ENCODE measurements at places on chromosomes 12 and 14.
A peak's percentile ranks its signal among the peaks of the same experiment; 100 is the strongest.

DNA sequence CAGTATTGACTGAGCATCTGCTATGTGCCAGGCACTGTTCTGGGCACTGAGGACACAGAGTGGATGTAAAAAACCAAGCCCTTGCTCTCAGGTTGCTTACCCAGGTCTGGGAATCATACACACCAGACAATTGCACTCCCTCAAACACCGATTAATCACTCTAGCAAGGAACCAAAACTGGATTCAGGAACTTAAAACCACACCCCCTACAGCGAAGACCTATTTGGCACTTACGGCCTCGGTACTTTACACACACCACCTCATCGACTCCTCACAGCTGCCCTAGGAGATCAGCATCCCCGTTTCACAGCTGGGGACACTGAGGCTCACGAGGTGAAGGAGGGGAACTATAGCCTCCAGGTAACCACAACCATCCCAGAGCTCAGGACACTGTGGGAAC is 1.6 kb downstream of the GLTP start:
- no peak for DNase-seq

DNA sequence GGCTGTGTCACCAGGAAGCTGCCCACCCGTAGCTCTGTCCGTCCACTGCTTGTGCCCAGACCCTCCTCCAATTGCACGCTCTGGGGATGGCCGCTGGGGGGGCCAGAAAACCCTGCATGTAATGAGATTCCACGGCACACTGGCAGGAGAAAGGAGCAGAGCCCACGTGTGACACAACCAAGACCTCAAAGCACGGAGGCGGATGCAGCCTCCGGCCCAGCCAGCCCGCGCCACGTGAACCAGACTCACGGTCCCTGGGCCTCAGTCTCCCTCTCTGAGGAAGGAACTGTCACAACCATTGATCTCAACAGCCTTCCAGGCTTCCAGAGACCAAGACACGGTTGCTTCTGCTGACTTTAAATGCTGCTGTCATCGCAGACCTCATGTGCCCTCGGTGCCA is 14.4 kb downstream of the ANHX start:
- peak; percentile 13 for DNase-seq

DNA sequence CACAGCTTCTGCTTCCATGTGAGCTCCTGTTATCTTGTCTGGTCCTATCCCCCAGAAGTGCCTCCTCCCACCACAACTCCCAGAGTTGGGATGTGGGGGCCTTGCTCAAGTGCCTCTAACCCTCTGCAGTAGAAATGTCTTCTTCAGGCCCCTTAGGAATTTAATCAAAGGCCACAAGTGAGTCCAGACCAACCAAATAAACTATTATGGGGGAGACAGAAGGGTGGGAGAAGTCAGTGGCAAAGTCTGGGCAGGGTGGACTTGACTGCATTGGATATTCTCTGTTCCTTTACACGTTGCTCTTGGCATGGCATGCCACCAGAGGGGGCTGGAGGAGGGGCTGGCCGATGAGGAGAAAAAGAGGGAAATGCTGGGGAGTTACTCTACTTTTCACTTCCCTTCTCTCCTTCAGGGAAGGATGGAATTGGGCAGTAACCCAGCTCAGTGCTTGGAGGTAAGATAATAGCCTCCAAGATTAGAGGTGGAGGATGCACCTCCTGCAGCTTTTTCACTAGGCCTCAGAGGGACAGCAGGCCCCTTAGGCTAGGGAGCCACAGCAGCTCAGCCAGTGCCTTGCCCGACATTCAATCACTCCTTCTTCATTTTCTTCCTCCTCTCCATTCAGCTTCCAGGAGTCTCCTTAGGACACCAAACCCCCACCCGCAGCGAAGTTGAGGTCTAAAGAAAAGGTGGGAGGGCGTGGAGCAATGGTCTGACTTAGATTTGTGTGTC is 1.2 kb upstream of the AP1G2 start:
- peak; percentile 81 for DNase-seq

DNA sequence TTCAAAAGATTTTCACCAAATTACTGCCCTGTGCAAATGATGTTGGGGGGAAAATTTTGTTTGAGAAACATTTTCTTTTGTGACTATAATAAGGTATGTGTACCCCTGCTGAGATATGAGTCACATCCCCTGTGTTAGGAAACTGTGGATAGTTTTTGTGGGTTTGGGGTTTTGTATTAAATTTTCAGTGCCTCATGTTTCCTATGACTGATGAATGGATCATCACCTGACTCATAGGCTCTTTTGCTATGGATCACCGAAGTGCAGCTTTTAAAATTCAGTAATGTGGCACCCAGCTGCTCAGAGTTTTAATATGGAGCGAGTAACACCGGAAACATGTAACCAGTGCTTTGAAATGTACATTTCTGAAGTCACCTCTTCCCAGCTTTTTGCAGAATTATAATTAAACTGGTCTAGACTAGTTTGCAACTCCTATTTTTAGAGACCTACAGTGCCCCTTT is 167.4 kb upstream of the HMGA2 start:
- no peak for DNase-seq

- DNase-seq = no peak
Measured at GRCh38 chr12:47978598-47978873, 15.1 kb downstream of the TMEM106C start.
